ENCODE measurements at places on chromosomes 6 and 20.

- no peak overlapping the region for H3K4me3 ChIP-seq
- H3K4me1 ChIP-seq, result no peaks in the 10 kb centered on the region
- H3K36me3 ChIP-seq, result no peaks in the 10 kb centered on the region
- DNase-seq, result no peak
- H3K27me3 ChIP-seq, result no peaks in the 10 kb centered on the region
Measured at GRCh38 chr6:108268845-108269244, 8.0 kb upstream of the SNX3 start.

GRCh38 chr6:83185096-83185495, 8.0 kb downstream of the PGM3 start:
- DNase-seq, result no peak
- H3K27ac ChIP-seq, result no peak overlapping the region
- H3K36me3 ChIP-seq, result peaks cover 98% of the 10 kb centered on the region
- H3K27me3 ChIP-seq, result no peaks in the 10 kb centered on the region

DNA sequence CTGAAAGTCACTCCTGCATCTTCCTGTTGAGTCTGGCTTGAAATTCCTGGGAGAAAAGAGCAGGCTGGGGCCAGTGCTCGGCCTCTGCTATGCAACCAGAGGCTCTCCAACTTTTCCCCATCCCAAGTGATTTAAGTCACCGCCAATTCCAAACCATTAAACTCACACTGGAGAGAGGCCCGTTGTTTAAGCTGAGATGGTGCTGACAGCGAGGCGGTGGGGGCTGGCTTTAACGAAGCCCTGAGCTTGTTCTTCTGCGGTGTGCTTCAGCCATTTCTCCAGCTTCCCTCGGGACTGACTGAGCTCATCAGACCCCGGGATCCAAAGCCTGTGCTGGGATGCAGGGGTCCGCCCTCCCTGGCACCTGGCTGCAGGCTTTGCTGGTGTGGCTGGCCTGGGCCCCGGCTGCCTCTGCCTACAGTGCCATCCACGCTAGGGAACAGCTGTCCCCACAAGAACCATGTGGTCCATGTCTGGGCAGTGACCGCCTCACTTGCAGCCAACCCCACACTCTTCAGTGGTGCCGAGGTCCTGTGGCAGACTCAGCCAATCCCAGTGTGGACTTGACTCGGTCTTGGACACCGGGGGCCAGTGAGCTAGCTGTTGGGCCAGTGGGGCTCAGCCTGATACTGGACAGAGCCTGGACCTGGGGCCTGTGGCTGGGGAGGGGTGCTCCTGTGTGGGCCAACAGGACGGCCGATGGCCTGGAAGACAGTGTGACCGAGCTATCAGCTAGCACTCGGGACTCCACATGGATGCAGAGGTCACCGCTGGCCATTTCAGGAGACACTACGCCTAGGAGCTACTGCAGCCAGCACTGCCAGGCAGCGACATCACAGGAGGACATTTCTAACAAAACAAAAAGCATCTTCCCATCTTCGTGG, 21.2 kb downstream of the RAMACL start:
- peak overlapping the region; percentile 39 for H3K4me3 ChIP-seq
- no peak for DNase-seq
- no peaks in the 10 kb centered on the region for H3K27me3 ChIP-seq
- H3K4me1 ChIP-seq, result no peaks in the 10 kb centered on the region
- H3K36me3 ChIP-seq, result no peaks in the 10 kb centered on the region
- H3K27ac ChIP-seq, result no peak overlapping the region

GRCh38 chr6:160248538-160248937, 10.1 kb downstream of the SLC22A2 start:
- H3K4me3 ChIP-seq, result no peak overlapping the region
- H3K27me3 ChIP-seq, result no peaks in the 10 kb centered on the region
- H3K36me3 ChIP-seq, result no peaks in the 10 kb centered on the region
- no peak for DNase-seq

DNA sequence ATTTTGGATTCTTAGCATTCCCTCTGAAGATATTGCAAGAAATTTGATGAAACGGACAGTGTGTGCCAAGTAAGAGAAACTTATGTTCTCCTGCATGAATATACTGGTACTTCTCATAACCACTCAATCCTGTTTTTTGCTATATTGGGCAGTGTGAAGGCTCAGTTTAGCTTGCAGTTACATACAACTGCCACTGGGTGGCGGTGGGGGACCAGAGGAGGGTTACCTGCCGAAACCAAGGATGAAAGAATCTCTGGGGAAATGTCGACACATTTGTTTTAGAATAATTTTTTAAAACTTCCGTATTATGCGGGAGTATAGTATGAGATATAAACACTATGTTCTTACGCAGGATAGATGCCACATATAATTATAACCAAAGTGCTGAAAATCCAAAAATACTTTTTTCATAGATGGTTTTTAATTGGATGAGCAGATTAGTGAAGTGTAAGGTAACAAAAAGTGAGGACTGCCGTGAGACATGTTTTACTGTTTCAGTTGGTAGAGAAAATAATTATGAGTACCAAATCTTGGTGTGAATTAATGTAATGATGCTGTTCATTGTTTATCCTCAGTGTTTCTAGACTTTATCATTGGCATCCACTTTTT, 9.7 kb downstream of the TRMT11 start:
- H3K4me1 ChIP-seq, result no peaks in the 10 kb centered on the region
- no peaks in the 10 kb centered on the region for H3K27me3 ChIP-seq
- peak; percentile 61 for DNase-seq
- no peak overlapping the region for H3K4me3 ChIP-seq
- H3K36me3 ChIP-seq, result peaks cover 53% of the 10 kb centered on the region

DNA sequence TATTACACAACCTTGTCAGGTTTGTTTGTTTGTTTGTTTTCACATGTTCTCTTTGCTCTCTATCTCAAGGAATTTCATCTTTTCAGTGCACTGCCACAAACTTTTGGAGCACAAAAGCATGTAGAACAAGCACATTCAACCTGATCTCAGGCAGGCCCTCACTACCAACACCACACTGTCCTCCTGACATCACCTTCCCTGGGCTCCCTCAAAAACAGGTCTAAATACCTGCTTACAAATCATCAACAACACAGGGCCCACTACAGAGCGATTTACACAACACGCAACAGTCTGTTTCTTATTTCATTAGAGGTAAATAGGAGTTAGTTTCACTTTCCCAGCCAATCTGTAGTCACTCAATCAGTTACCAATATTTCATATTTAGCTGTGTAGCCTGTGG, 241.4 kb downstream of the EPHA7 start:
- no peaks in the 10 kb centered on the region for H3K27me3 ChIP-seq
- no peak overlapping the region for H3K4me3 ChIP-seq
- H3K27ac ChIP-seq, result no peak overlapping the region
- no peaks in the 10 kb centered on the region for H3K36me3 ChIP-seq
- no peak for DNase-seq

- H3K27ac ChIP-seq, result no peak overlapping the region
- no peak for DNase-seq
- H3K4me1 ChIP-seq, result peaks cover 3% of the 10 kb centered on the region
- H3K4me3 ChIP-seq, result no peak overlapping the region
- H3K36me3 ChIP-seq, result no peaks in the 10 kb centered on the region
Measured at GRCh38 chr6:53691252-53691651, 25.7 kb upstream of the KLHL31 start.

DNA sequence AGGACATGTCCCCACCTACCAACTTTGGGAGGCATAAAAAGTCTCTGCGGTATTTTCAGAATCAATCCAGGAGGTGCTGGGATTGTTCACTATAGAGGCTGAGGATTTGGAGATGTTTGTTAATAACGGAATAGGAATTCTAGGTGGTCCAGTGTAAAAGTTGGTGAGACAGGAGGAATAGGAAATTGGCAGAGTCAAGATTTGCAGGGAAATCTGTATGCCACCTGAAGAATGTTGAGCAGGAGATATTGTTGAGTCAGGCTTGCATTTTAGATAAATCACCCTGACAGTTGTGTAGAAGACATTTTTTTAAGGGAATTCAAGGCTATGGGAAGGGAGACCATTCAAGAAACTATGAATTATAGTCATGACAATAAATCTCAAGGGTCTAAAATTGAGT, 124.8 kb downstream of the COL12A1 start:
- no peaks in the 10 kb centered on the region for H3K36me3 ChIP-seq
- H3K27me3 ChIP-seq, result peaks cover 8% of the 10 kb centered on the region
- no peak overlapping the region for H3K27ac ChIP-seq
- H3K4me1 ChIP-seq, result peaks cover 2% of the 10 kb centered on the region
- DNase-seq, result no peak

DNA sequence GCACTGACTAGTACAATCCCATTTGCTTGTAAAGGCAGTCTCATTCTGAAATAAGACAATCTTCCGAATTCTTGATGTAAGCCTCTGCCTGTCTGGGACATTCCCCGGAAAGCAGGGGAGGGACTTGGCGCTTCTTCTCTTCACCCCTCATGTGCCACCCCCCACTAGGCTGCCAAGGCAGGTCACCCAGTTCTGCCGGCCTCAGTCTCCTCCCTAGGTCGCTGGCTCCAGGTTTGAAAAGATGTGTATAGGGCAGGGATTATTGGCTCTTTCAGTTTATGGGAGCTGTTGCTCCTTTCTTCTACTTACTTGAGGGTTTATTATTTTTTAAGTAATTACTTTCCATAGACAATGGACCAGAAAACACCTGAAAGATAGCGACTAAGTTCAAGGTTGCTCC, 158.1 kb upstream of the RPS6KA2 start:
- H3K27ac ChIP-seq, result no peak overlapping the region
- H3K4me1 ChIP-seq, result no peaks in the 10 kb centered on the region
- no peaks in the 10 kb centered on the region for H3K36me3 ChIP-seq
- no peak for DNase-seq
- H3K27me3 ChIP-seq, result no peaks in the 10 kb centered on the region
- H3K4me3 ChIP-seq, result no peak overlapping the region

GRCh38 chr20:64133951-64134407, 26.6 kb upstream of the NPBWR2 start:
- no peaks in the 10 kb centered on the region for H3K36me3 ChIP-seq
- H3K4me3 ChIP-seq, result no peak overlapping the region
- H3K27me3 ChIP-seq, result no peaks in the 10 kb centered on the region
- DNase-seq, result no peak

DNA sequence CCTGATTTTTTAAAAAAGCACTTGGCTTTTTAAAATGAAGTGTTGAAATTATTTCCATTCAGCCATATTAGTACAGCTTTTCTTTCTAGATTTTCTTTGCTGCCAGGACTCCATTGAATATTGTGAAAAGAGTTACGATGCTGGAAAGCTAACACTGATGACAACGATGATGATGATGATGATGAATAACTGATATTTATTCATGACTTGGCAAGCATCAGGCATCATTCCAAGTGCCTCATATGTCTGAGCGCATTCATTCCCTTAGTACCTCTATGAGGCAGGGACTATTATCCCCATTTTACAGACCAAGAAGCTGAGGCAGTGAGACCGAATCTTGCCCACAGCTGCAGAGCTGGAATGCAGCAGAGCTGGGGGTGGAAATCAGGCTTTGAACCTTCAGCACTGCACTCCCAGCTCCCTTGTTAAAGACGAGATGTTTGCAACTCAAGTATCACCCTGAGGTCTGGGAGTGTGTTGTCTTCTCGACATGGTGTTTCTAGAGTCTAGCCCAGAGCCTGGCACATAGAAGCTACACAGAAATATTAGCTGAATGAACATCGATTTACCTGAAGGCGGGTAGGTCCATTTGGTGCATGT, 85.5 kb upstream of the FRMD1 start:
- no peak overlapping the region for H3K4me3 ChIP-seq
- H3K36me3 ChIP-seq, result no peaks in the 10 kb centered on the region
- H3K27me3 ChIP-seq, result no peaks in the 10 kb centered on the region
- peaks cover 7% of the 10 kb centered on the region for H3K4me1 ChIP-seq

GRCh38 chr6:151475653-151476523, 17.9 kb upstream of the CCDC170 start:
- DNase-seq, result no peak
- H3K4me3 ChIP-seq, result no peak overlapping the region
- H3K27ac ChIP-seq, result no peak overlapping the region
- H3K36me3 ChIP-seq, result no peaks in the 10 kb centered on the region

- no peak overlapping the region for H3K27ac ChIP-seq
- no peaks in the 10 kb centered on the region for H3K36me3 ChIP-seq
- no peak overlapping the region for H3K4me3 ChIP-seq
Measured at GRCh38 chr20:4247898-4248858, 232.8 kb upstream of the RNF24 start.

- no peak overlapping the region for H3K4me3 ChIP-seq
- no peaks in the 10 kb centered on the region for H3K4me1 ChIP-seq
- no peak overlapping the region for H3K27ac ChIP-seq
Measured at GRCh38 chr6:28240471-28240870, 11.6 kb downstream of the ZKSCAN4 start.

DNA sequence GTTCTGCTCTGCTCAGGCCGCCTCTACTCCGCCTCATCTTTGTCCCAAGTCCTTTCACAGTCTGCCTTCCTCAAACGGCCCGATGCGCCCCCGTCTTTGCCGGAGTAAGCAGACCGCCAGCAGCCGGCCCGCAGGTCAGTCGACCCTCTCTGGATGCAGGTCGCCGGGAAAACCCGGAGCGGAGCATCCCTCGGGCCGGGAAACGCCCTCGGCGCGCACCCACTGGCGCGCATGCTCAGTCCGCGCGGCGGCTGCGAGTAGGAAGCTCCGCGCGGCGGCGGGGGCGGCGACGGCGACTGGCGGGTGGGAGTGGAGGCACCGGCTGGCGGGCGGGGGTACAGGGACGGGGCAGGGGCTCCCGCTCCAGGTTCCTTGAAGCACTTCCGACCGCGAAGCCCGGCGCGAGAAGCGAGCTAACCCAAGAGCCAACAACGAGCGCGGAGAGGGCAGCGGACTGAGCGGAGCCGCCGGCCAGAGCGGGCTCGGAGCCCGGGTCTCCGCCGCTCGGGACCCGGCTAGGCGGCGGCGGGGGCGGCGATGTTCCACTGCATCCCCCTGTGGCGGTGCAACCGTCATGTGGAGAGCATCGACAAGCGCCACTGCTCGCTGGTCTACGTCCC, at the start of gene LRRC1:
Gene LRRC1, plus strand, starts transcription at position 286 of the 620 bp plus-strand sequence. Its CDS starts 252 bp downstream, at position 538.
- peak within 1 kb of the TSS; percentile 65 for H3K27ac ChIP-seq
- H3K36me3 ChIP-seq, result no peaks in the 10 kb centered on the region
- peak within 1 kb of the TSS; percentile 81 for H3K4me3 ChIP-seq
- no peaks in the 10 kb centered on the region for H3K27me3 ChIP-seq

DNA sequence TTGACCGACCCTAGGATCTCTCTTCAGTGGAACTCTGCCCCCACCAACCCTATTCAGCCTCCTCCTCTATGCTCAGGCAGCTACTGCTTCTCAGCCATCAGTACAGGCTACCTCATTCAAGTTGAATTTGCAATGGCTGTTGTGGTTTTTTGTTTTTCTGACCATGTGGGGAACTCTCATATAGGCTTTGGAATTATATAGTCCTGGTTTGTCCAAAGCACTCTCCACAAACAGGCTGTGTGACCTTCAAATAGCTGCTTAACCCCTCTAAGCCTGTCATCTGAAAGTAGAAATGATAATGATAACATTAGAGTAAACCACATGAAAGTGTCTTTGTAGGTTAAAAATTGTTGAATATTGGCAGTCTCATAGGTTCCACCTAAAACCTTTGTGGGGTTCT, 80.3 kb downstream of the UNC5CL start:
- H3K4me1 ChIP-seq, result peaks cover 5% of the 10 kb centered on the region
- H3K27me3 ChIP-seq, result no peaks in the 10 kb centered on the region
- no peak for DNase-seq
- H3K4me3 ChIP-seq, result no peak overlapping the region
- no peaks in the 10 kb centered on the region for H3K36me3 ChIP-seq

- no peak overlapping the region for H3K27ac ChIP-seq
- peaks cover 45% of the 10 kb centered on the region for H3K36me3 ChIP-seq
- H3K27me3 ChIP-seq, result no peaks in the 10 kb centered on the region
- no peak for DNase-seq
Measured at GRCh38 chr20:11918391-11918845, 725 bp downstream of the BTBD3 start.

- no peak overlapping the region for H3K4me3 ChIP-seq
- no peak for DNase-seq
- H3K27ac ChIP-seq, result no peak overlapping the region
- peaks cover under 1% of the 10 kb centered on the region for H3K4me1 ChIP-seq
- H3K36me3 ChIP-seq, result no peaks in the 10 kb centered on the region
Measured at GRCh38 chr20:19625426-19625825, 132.6 kb upstream of the RIN2 start.
